Activated CD8-positive, alpha-beta T cell treated with anti-CD3 and anti-CD28 coated beads for 36 hours (primary cell): ENCODE measurements at places on chromosomes 5 and 9.

GRCh38 chr5:145983446-145983845, 47.1 kb downstream of the SH3RF2 start:
- DNase-seq = no peak
- H3K36me3 ChIP-seq = no peaks in the 10 kb centered on the region
- no peaks in the 10 kb centered on the region for H3K4me1 ChIP-seq
- no peaks in the 10 kb centered on the region for H3K27me3 ChIP-seq
- no peak overlapping the region for H3K4me3 ChIP-seq

GRCh38 chr5:149902177-149902576, 42.4 kb downstream of the PDE6A start:
- no peak for DNase-seq
- H3K36me3 ChIP-seq = no peaks in the 10 kb centered on the region
- no peak overlapping the region for H3K27ac ChIP-seq
- no peak overlapping the region for H3K4me3 ChIP-seq
- H3K4me1 ChIP-seq = peaks cover 11% of the 10 kb centered on the region

DNA sequence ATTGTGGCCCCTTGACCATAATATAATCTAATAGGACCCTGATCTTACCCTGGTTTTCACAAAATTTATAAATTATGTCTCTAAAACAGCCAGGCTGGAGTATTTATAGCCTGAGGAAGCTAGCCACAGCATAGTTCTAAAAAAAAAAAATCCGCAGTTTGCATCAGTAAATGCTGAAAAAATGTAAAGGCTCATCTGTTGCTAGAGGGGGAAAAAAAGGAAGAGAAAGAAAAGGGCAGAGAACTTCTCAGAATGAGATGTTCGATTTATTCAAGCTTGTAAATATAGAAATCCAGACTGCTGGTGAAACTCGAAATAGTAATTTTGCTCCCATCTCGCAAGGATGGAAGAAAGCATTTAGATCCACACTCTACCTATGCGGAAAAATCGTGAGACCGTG, 467.5 kb downstream of the NTRK2 start:
- no peaks in the 10 kb centered on the region for H3K36me3 ChIP-seq
- no peak overlapping the region for H3K27ac ChIP-seq
- no peak for DNase-seq

DNA sequence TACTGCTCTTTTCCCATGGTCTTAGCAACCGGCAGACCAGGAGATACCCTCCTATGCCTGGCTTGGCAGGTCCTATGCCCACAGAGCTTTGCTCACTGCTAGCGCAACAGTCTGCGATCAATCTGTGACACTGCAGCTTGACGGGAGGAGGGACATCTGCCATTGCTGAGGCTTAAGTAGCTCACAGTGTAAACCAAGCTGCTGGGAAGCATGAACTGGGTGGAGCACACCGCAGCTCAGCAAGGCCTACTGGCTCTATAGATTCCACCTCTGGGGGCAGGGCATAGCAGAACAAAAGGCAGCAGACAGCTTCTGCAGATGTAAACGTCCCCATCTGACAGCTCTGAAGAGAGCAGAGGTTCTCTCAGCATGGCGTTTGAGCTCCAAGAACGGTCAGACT, 40.4 kb downstream of the MCTP1 start:
- H3K27ac ChIP-seq = no peak overlapping the region
- H3K4me1 ChIP-seq = peaks cover 3% of the 10 kb centered on the region
- no peak overlapping the region for H3K4me3 ChIP-seq
- no peak for DNase-seq

- DNase-seq = peak; percentile 44
- peaks cover 13% of the 10 kb centered on the region for H3K4me1 ChIP-seq
- H3K27ac ChIP-seq = no peak overlapping the region
- no peaks in the 10 kb centered on the region for H3K27me3 ChIP-seq
These were observed 10.0 kb upstream of the CLIC3 start for GRCh38 chr9:137006116-137007003.

GRCh38 chr5:120367896-120368634, 96.0 kb upstream of the PRR16 start:
- no peak for DNase-seq
- no peaks in the 10 kb centered on the region for H3K27me3 ChIP-seq
- H3K4me3 ChIP-seq = no peak overlapping the region
- H3K36me3 ChIP-seq = no peaks in the 10 kb centered on the region
- no peak overlapping the region for H3K27ac ChIP-seq
- H3K4me1 ChIP-seq = no peaks in the 10 kb centered on the region

DNA sequence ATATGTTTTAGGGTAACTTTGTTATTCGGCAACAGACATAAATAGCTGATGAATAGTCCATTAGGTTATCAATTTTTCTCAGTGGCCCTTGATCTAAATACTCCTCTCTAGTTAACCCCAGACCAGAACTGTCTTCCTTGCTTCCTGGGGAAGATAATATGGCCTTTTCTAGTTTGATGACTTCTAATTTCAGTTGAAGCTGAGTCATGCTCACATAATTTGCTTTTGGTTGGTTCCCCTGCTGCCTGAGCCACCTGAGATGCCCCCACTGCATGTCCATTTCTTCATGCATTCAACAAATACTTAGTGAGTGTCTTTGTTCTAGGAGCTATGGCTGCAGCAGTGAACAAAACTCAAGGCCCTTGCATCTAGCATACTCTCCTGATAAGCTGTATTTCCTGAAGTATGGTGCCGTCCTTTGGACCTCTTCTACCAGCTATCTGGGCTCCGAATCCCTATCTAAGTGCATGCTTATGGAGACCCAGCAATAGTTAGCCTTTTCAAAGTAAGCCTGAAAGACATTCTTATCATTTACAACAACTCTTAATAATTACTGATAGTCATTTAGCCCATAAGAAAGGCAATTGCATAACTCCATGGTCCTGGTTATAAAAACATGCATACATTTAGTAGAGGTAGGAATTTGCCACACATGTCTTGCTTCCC, 84.5 kb upstream of the SLC12A2 start:
- no peak overlapping the region for H3K4me3 ChIP-seq
- DNase-seq = no peak
- H3K36me3 ChIP-seq = peaks cover 10% of the 10 kb centered on the region
- H3K4me1 ChIP-seq = no peaks in the 10 kb centered on the region
- no peak overlapping the region for H3K27ac ChIP-seq

DNA sequence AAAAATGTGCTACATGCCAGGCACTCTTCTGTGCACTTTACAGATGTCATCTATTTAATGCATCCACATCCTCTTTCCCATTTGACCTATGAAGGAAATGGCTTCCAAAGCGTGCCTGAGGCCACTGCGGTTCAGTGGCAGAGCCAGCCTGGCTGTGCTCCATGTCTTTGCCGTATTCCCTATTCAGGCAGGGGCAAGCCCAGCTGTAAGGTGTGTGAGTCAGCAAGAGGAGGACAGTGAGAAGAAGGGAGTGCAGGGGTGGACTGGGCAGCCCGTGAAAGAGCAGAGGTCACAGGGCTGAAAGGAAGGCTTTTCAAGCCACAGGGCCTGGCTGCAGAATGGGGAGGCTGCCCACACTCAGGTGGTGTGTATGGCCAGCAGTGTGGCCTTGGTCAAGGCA, 91.7 kb downstream of the HRH2 start:
- H3K27me3 ChIP-seq = peaks cover 27% of the 10 kb centered on the region
- no peaks in the 10 kb centered on the region for H3K36me3 ChIP-seq
- H3K4me3 ChIP-seq = no peak overlapping the region
- no peak for DNase-seq
- H3K4me1 ChIP-seq = peaks cover 3% of the 10 kb centered on the region

DNA sequence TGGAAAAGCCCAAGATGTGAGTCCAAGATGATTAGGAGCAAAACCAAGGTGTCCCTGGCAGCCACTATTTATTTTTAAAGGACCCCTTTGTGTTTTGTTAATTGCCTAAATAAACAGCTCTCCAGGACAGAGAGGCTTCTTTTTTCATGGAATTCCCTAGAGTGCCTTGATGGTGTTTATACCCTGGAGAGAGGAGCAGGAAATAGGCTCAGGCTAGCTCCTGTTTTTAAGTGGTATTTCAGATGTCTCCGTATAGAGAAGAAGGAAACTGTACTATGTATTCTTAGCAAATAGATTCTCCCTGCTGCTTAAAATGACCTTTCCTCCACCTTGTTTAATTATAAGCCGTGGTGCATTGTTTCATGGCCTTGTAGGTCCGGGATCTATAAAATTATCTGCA, 292.4 kb downstream of the CD180 start:
- H3K27me3 ChIP-seq = peaks cover 11% of the 10 kb centered on the region
- no peak overlapping the region for H3K4me3 ChIP-seq
- DNase-seq = no peak
- no peaks in the 10 kb centered on the region for H3K36me3 ChIP-seq
- H3K27ac ChIP-seq = no peak overlapping the region

- H3K4me1 ChIP-seq = no peaks in the 10 kb centered on the region
- no peak overlapping the region for H3K27ac ChIP-seq
- peaks cover 3% of the 10 kb centered on the region for H3K27me3 ChIP-seq
- H3K4me3 ChIP-seq = no peak overlapping the region
- DNase-seq = no peak
- no peaks in the 10 kb centered on the region for H3K36me3 ChIP-seq
These were observed 178.8 kb upstream of the IL12B start for GRCh38 chr5:159509002-159509660.

- peaks cover 22% of the 10 kb centered on the region for H3K4me1 ChIP-seq
- no peak overlapping the region for H3K4me3 ChIP-seq
- no peak for DNase-seq
These were observed 3.8 kb downstream of the RGMB start for GRCh38 chr5:98777295-98777694.

DNA sequence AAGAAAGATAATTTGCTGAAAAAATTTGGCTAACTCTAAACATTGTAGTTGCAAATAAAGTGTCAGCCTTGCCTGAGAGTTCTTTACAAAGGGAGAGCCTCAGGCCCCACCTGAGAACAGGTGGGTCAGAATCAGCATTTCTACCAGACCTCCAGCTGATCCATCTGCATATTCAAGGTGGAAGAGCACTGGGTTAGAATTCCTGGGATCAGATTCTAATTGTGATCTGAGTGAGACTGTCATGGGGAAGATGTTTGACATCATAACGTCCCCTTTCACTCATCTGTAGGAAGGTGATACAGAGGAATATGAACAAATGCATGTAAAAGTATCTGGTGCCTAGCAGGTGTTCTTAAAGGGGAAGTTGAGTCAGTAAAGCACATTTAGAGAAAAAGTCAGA, 54.6 kb downstream of the FBXL7 start:
- no peaks in the 10 kb centered on the region for H3K27me3 ChIP-seq
- no peaks in the 10 kb centered on the region for H3K4me1 ChIP-seq

- DNase-seq = no peak
- no peak overlapping the region for H3K4me3 ChIP-seq
- H3K4me1 ChIP-seq = peaks cover 3% of the 10 kb centered on the region
- H3K27me3 ChIP-seq = peaks cover 8% of the 10 kb centered on the region
- H3K36me3 ChIP-seq = no peaks in the 10 kb centered on the region
These were observed 8.4 kb downstream of the OBP2B start for GRCh38 chr9:133200631-133201030.

GRCh38 chr5:112257976-112258375, 161.1 kb downstream of the EPB41L4A start:
- H3K27ac ChIP-seq = no peak overlapping the region
- peaks cover 3% of the 10 kb centered on the region for H3K27me3 ChIP-seq
- no peak for DNase-seq
- H3K4me3 ChIP-seq = no peak overlapping the region
- no peaks in the 10 kb centered on the region for H3K4me1 ChIP-seq

DNA sequence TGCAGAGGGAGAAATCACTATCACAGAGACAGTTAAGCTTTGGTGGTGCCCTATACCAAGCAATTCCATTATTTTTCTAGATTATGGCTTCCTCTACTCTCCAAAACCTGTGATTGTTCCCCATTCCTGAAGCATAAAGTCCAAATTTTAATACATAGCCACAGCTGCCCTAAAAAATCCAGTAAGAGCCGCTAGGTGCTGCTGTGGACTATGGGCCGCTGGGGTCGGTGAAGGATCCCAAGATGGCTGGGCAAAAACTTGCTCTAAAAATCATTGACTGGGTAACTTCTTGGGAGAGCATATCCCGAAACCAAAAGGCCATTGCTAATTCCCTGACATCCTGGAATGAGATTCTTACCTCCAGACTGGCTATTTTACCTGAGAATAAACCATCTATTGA, 245.3 kb downstream of the NFIB start:
- H3K4me1 ChIP-seq = no peaks in the 10 kb centered on the region
- no peaks in the 10 kb centered on the region for H3K36me3 ChIP-seq
- H3K27me3 ChIP-seq = no peaks in the 10 kb centered on the region
- no peak overlapping the region for H3K4me3 ChIP-seq
- DNase-seq = no peak
- H3K27ac ChIP-seq = no peak overlapping the region

- H3K27me3 ChIP-seq = no peaks in the 10 kb centered on the region
- DNase-seq = no peak
These were observed 1259.0 kb upstream of the C9orf72 start for GRCh38 chr9:28832168-28832770.

- H3K4me3 ChIP-seq = no peak overlapping the region
- H3K36me3 ChIP-seq = no peaks in the 10 kb centered on the region
- peaks cover 23% of the 10 kb centered on the region for H3K27me3 ChIP-seq
- H3K27ac ChIP-seq = no peak overlapping the region
- no peaks in the 10 kb centered on the region for H3K4me1 ChIP-seq
- no peak for DNase-seq
These were observed 15.6 kb upstream of the BTNL9 start for GRCh38 chr5:181024245-181025064.

DNA sequence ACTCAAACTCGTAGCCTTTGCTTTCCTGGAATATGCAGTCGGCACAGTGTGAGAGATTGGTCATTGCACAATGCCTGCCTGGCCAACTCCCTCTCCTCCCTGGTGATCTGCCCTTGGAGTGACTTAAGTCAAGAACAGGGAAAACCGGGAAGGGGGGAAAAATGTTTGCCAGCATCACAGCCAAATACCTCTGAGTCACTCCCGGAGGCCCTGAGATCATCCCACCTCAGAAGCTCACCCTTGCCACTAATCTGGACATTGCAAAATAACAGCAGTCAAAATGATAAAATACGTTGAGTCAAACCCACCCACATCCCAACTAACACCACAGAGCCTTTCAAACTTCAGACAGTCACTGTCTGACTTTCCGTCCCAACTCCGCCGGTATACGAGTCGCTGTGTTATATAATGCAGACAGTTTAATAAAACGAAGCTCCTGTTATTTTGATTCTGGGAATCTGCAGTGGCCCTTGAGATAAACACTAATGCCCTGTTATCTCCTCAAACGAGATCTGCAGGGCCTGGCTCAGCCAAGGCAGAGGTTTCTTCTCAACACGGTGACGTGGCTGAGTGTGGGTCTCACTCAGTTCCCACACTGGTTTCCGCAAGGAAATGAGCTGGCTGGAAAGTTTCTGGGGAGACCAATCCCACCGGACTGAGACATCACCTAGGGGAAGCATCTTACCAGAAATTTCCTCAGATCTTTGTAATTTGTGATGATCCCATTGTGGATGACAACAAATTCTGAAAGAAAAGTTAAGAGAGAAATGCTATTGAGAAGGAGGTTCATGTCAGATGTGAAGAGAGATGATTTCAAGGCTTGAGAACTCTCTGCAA, 22.1 kb downstream of the GFPT2 start:
- no peaks in the 10 kb centered on the region for H3K36me3 ChIP-seq
- DNase-seq = no peak
- H3K27ac ChIP-seq = no peak overlapping the region
- peaks cover 2% of the 10 kb centered on the region for H3K4me1 ChIP-seq

GRCh38 chr5:66239034-66239433, 94.9 kb downstream of the SREK1 start:
- no peaks in the 10 kb centered on the region for H3K4me1 ChIP-seq
- H3K27me3 ChIP-seq = no peaks in the 10 kb centered on the region
- no peak overlapping the region for H3K27ac ChIP-seq
- H3K4me3 ChIP-seq = no peak overlapping the region

- H3K4me3 ChIP-seq = peak overlapping the region; percentile 60
- H3K4me1 ChIP-seq = peaks cover 13% of the 10 kb centered on the region
- H3K27ac ChIP-seq = peak overlapping the region; percentile 53
These were observed 110.6 kb downstream of the PAM start for GRCh38 chr5:102865510-102866236.

- no peak overlapping the region for H3K4me3 ChIP-seq
- H3K27me3 ChIP-seq = peaks cover 1% of the 10 kb centered on the region
- no peaks in the 10 kb centered on the region for H3K36me3 ChIP-seq
- no peak overlapping the region for H3K27ac ChIP-seq
- H3K4me1 ChIP-seq = no peaks in the 10 kb centered on the region
These were observed 92.6 kb upstream of the GDNF start for GRCh38 chr5:37932450-37932849.
